ENCODE measurements at places on chromosomes 13 and 19. TPM values are rescaled to one million over a fixed set of nuclear protein-coding genes. Genes with fewer than 3 reads are reported as not detected.
A peak's percentile ranks its signal among the peaks of the same experiment; 100 is the strongest.

Gene FFAR2
- polyA plus RNA-seq = 0.50 TPM

Gene CD22
- 24.2 TPM for polyA plus RNA-seq

Gene C13orf42
- polyA plus RNA-seq = 0.14 TPM

Gene C19orf85
- polyA plus RNA-seq = not detected

Gene EXOSC5
- polyA plus RNA-seq = 20.5 TPM

Gene LILRA6
- 0.53 TPM for polyA plus RNA-seq

DNA sequence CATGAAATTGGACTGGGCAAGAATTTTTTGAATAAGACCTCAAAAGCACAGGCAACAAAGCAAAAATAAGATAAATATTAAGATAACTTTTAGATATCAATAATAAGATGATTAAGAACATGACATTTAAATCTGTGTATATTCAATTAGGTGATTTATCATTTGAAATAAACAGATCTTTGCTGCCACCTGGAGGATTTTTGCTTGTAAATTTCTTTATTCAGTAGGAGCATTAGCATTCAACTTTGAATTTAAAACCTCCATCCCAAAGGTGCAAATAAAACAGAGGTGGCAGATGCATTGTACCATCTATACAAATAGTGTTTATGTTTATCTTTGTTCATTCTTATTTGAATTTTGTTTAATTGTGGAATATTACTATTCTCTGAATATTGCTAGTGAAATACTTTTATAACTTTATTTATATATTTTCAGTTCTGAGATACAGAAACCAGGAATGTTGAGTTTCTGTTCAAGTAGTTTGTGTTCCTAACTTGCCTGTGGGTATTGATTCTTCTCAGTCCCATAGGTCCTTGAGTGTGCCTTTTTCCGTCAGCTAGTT is 20.9 kb downstream of the COG6 start:
- no peak for DNase-seq
- no peaks in the 10 kb centered on the region for H3K27me3 ChIP-seq
- no peaks in the 10 kb centered on the region for H3K4me1 ChIP-seq
- peaks cover 8% of the 10 kb centered on the region for H3K36me3 ChIP-seq
- no peak overlapping the region for H3K27ac ChIP-seq

DNA sequence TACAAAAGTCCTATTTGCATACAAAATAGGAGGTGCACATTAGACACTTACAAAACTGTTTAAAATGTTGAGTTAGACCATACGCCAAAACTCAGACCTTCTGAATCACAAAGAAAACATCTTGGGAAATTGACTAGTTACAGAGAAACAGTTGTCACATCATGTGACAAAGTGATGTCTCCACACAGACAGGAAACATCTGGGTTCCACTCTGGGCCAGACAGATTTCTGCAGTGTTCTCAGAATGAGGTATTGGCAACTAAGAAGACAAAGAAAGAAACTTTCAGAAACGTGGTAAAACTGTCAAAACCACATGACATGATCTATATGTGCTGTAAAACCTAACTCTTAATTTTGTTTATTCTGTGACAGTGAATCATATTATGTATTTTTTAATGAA is 6.7 kb downstream of the ZNF793 start:
- no peak overlapping the region for H3K27ac ChIP-seq
- H3K36me3 ChIP-seq = peaks cover 39% of the 10 kb centered on the region
- H3K4me3 ChIP-seq = no peak overlapping the region
- no peak for DNase-seq
- no peaks in the 10 kb centered on the region for H3K27me3 ChIP-seq

- DNase-seq = no peak
- no peak overlapping the region for H3K27ac ChIP-seq
- no peak overlapping the region for H3K4me3 ChIP-seq
- no peaks in the 10 kb centered on the region for H3K27me3 ChIP-seq
- peaks cover 15% of the 10 kb centered on the region for H3K4me1 ChIP-seq
Observed at GRCh38 chr13:33644581-33645543, 173.1 kb upstream of the RFC3 start.

- H3K27me3 ChIP-seq = no peaks in the 10 kb centered on the region
- no peak overlapping the region for H3K4me3 ChIP-seq
- H3K4me1 ChIP-seq = no peaks in the 10 kb centered on the region
- DNase-seq = no peak
Observed at GRCh38 chr13:91358387-91358782, 10.9 kb downstream of the MIR17HG start.

DNA sequence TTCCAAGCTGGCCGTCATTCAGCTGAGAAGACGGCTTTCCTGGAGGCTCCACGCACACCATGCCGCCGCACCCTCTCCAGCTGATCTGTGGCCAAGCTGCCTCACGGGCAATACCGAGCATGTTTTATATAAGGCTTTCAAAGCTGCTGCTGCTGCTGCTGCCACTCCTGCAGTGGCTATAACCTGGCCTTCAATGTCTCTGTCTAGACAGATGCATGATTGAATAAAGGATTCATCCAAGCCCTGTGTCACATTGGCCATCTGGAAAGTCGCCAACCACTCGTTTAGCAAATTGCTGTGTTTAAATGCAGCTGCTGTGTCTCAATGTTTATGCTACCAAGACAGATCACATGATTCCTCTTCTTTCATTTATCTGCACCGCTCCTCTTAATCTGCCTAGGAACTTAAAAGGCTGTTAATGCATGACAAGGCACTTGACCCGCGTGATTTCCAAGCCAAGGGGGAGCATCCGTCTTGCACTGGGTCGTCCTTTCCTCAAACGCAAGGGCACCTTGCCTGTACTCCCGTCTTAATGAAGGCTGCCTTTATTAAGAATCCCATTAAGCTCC is 114.3 kb downstream of the TEX26 start:
- H3K27me3 ChIP-seq = peaks cover 5% of the 10 kb centered on the region
- peak overlapping the region; percentile 37 for H3K27ac ChIP-seq
- H3K4me1 ChIP-seq = peaks cover 18% of the 10 kb centered on the region

DNA sequence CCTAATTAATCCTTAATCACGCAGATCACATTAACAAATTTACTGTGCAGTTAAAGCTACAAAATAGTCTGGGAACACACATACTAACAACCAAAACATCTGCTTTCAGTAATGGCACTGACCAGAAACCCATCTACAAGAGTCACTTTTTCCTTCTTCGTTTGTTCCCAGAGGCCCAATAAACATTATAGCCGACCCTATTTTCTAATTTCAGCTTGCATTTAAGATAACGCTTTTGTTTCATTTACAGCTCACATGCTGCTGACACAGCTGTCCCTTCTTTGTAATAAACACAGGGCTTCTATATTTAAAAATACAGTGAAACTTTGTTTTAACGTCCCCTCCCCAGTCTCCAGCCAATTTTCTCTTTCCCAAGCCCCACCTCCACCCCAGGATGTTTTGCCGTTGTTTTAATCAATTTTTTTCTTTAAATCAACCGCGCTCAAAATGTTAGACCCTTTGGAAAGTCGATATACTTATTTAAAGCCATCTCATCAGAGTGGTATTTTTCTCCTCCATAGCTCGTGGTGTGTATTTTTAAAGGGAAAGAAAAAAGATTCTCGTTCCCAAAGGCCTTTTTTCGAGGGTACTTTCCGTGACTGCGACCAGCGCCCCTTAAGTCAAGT is 1.7 kb upstream of the WBP4 start:
- peak overlapping the region; percentile 98 for H3K4me3 ChIP-seq
- peaks cover 5% of the 10 kb centered on the region for H3K4me1 ChIP-seq
- peak overlapping the region; percentile 100 for H3K27ac ChIP-seq
- peak; percentile 59 for DNase-seq
- H3K36me3 ChIP-seq = no peaks in the 10 kb centered on the region

- peaks cover 20% of the 10 kb centered on the region for H3K4me1 ChIP-seq
- H3K27me3 ChIP-seq = no peaks in the 10 kb centered on the region
- no peak overlapping the region for H3K27ac ChIP-seq
- H3K4me3 ChIP-seq = no peak overlapping the region
Observed at GRCh38 chr19:46373491-46374359, 26.8 kb downstream of the PPP5C start.

DNA sequence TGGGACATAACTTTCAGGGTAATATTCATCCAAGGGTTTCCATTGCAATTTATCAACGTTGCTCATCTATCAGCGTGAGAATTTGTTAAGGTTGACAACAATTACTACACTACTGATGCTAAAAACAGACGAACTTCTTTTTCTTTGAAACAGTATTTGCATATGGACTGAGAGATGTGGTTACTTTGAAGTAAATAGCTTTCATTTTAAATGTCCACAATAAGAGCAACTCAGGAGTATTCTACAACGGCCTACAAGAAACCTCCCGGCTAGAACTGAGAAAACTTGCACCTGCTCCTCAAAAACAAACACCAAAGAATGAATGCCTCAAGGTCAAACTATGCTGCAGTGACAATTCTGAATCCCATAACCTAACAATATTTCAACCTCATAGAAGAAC is 238.4 kb downstream of the IRS2 start:
- no peak overlapping the region for H3K4me3 ChIP-seq
- no peak for DNase-seq
- no peaks in the 10 kb centered on the region for H3K36me3 ChIP-seq
- no peak overlapping the region for H3K27ac ChIP-seq

DNA sequence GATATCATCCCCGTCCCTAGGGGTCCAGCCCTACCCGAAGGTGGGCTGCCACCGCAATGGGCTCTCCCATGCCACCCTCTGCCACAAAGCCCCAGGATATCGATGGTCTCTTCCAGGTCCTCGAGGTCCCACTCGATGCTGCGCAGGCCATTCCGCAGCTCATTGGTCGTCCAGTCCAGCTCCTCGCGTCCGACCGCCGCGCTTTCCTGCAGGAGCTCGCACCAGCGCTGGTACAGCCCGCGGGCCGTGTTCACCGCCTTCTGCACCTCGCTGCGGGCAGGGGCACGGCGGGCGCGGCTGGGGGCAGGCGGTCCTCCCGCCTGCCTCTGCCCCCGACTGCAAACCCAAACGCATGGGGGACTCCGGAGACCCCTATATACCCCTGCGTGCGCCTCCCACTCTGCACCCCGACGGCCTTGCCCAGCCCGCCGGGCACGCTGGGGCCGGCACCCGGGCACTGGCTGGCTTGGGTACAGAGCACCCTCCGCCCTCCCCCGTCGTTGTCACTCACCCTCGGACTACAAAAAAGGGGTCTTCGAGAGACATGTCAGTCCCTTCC is 468 bp downstream of the STX10 start:
- H3K4me3 ChIP-seq = peak overlapping the region; percentile 90
- no peak for DNase-seq
- peaks cover 29% of the 10 kb centered on the region for H3K36me3 ChIP-seq
- peak overlapping the region; percentile 98 for H3K27ac ChIP-seq
- H3K27me3 ChIP-seq = peaks cover 3% of the 10 kb centered on the region

DNA sequence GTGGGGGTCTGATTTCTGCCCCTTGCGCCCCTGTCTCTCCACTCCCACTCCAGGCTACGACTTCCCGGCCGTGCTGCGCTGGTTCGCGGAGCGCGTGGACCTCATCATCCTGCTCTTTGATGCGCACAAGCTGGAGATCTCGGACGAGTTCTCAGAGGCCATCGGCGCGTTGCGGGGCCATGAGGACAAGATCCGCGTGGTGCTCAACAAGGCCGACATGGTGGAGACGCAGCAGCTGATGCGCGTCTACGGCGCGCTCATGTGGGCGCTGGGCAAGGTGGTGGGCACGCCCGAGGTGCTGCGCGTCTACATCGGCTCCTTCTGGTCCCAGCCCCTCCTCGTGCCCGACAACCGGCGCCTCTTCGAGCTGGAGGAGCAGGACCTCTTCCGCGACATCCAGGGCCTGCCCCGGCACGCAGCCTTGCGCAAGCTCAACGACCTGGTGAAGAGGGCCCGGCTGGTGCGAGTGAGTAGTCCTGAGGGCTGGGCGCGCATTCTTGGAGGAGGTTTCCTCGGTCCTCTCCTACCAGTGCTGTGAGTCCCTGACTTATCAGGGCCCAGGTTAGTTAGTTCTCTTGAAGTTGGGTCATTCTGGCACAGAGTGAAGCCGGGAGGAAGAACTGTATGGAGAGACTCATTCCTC is 12.7 kb downstream of the EHD2 start:
- no peak overlapping the region for H3K4me3 ChIP-seq
- peaks cover 21% of the 10 kb centered on the region for H3K27me3 ChIP-seq

DNA sequence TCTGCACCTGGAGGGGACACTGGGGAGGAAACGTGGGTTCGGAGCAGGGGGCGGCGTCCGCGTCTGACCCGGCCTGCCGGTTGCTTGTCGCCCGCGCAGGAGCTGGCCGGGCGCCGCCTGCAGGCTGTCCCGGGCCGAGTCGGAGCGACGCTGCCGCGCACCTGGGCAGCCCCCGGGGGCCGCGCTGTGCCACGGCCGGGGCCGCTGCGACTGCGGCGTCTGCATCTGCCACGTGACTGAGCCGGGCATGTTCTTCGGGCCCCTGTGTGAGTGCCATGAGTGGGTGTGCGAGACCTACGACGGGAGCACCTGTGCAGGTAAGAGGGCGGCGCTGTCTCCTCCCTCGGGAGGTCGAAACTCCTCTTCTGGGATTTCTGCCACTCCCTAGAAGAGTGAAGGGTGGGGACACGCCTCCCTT is 1.3 kb downstream of the ITGBL1 start:
- H3K36me3 ChIP-seq = no peaks in the 10 kb centered on the region
- H3K4me1 ChIP-seq = peaks cover 8% of the 10 kb centered on the region
- no peak for DNase-seq
- H3K27me3 ChIP-seq = no peaks in the 10 kb centered on the region
- H3K27ac ChIP-seq = no peak overlapping the region
- peak overlapping the region; percentile 40 for H3K4me3 ChIP-seq

GRCh38 chr19:5993648-5994358 is 15.9 kb upstream of the RANBP3 start:
- no peak overlapping the region for H3K4me3 ChIP-seq
- peaks cover 66% of the 10 kb centered on the region for H3K36me3 ChIP-seq
- no peak for DNase-seq
- peak overlapping the region; percentile 15 for H3K27ac ChIP-seq

DNA sequence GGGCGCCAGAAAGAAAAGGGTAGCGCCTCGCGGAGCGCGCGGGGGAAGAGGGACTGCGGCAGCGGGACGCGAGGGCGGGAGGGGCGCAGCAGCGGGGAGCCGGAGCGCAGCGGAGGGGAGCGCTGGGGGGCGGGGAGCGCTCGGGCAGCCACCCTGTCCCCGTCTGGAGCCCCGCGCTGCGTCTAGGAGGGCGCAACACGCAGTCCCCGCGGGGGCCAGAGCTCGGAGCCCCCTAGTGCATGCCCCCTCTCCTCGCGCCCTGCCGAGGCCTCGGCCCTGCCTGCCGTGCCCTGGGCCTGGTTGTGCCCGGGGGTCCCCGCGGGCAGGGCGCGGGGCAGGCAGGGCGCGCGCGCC is 37.9 kb downstream of the SOX1 start:
- H3K4me1 ChIP-seq = peaks cover 45% of the 10 kb centered on the region
- H3K4me3 ChIP-seq = no peak overlapping the region
- peaks cover 81% of the 10 kb centered on the region for H3K27me3 ChIP-seq
- DNase-seq = no peak

DNA sequence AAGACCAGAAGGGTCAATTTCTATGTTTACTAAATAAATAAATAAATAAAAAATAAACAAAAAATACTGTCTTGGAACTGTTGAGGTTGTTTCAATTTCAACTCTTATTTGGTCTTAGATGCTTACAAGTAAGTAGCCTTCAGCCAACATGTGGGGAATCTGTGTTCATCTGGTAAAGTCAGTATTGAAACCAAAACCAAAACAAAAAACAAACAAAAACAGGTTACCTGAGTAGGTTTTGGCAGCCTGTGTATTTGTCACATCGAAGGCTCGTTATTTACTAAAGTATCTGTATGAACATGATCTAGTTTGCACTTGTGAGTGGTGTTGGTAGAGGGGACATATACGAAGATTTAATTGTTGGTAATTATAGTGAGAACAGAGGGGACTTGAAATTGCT is 471.5 kb downstream of the SLITRK5 start:
- H3K4me1 ChIP-seq = no peaks in the 10 kb centered on the region
- no peak for DNase-seq
- H3K27ac ChIP-seq = no peak overlapping the region
- H3K4me3 ChIP-seq = no peak overlapping the region
- no peaks in the 10 kb centered on the region for H3K36me3 ChIP-seq

- no peak overlapping the region for H3K4me3 ChIP-seq
- DNase-seq = no peak
- no peak overlapping the region for H3K27ac ChIP-seq
- no peaks in the 10 kb centered on the region for H3K4me1 ChIP-seq
Observed at GRCh38 chr19:10184636-10185035, 10.1 kb downstream of the DNMT1 start.
